ENCODE measurements at places on chromosomes 5 and 9.

DNA sequence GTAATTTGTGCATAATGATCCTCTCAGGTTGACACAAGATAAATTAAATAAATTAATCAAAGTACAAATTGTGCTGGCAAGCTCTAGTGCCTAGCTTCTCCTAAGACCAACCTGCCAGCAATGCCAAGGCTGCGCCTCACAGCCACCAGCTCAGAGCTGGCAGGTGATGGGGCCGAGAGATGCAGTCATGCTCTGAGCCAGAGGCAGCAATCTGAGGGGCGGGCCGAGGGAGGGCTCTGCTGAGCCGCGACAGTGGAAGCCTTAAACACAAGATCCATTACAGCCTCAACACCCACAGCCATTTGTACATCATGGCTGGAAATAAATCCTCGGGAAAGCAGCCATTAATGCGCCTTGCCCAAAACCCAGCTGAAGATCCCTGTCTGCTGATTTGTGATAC is 20.3 kb downstream of the MED27 start:
- DNase-seq: no peak

DNA sequence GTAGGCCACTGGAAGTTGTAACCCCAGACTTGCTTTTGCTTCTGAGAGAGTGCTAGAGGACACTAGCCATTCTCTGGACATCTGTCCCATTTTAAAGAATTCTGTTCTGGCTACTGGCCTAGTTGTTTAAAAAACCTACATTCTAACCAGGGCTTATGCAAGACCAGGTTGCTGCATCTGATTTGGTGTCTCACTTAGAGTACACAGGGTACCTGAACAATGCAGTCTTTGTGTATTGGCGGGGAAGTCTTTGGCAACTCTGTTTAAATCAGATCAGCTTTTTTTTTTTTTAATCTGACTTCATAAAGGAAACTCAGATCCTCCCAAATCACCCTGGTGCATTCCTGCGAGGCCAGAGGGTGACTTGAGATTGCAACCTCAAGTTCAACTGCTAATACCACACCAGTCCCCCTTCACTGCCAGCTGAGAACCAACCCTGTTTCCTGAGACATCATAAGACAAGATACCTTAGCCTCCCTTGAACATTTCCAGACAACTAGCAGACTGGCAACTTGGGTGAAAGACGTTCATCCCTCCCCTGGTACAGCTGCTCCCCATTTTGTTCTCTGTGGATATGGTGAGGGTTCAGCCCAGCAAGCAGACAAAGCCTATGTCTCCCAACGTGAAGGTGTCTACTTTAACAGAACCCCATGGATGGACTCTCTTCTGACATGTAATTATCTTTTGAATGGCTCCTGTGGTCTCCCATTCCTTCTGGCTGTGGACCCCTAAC is 27.0 kb downstream of the SKP1 start:
- DNase-seq: no peak

GRCh38 chr9:89464300-89464901 is 33.5 kb downstream of the SEMA4D start:
- no peak for DNase-seq

DNA sequence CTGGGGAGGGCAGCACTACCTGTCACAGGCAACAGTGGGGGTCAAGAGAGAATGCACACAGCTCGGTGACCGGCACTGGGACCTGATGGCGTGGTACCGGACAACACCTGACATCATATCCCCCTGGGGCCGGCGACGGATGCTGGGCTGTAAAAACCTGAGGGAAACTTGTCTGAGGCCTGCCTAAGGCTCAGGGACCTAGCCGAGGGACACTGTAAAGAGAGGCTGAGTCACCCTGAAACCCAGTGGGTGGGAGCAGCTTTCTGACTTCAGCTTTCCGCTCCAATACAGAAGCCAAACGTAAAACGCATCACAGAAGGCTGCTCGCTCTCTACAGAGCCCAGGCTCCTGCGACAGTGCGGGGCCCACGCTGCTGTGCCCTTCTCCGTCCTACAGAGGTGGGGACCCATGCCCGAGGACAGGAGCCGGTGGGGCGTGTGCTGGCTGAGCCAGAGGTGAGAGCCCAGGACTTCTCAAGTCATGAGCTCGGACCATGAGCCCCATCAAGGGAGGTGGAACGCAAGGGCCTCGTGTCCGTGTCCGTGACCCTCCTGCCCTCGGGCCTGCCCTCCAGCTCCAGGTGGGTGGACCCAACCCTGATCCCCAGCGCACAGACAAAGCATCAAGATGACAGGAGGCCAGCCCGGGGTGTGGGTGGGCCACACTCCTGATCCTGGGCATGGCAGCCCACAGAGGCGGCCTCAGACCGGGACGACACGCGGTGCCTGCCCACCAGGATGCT is 5.3 kb downstream of the RALGDS start:
- DNase-seq: no peak

DNA sequence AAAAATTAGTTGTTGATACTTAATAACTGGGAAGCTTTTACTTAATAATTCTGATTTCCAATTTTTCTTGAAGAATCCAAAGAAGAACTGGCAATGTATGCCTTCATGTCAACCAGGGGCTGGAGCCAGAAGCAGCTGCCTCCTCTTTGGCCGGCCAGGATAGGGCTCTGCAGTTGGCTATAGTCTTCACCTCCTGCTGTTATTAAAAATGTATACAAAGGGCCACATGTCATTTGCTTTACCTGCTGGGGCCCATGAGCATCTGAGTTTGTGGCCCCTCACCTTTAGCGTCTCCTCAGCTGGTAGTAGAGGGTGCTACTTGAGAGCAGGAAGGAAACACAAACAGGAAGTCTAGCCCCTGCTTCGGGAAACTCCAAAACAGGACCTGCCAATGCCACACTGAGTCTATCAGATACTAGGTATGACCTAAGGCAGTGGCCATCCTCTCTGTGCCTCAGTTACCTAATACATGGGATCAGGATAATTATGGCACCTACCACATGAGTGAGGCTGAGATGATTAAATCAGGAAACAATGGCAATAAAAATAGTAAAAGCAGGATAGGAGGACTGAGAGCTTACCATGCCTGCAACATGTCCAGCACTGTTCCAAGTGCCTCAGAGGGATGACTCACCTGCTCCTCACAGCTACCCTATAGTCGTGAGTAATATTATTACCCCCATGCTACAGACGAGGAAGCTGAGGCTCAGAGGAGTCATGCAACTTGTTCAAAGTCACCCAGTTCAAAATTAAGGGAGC is 21.3 kb downstream of the CCDC69 start:
- no peak for DNase-seq

DNA sequence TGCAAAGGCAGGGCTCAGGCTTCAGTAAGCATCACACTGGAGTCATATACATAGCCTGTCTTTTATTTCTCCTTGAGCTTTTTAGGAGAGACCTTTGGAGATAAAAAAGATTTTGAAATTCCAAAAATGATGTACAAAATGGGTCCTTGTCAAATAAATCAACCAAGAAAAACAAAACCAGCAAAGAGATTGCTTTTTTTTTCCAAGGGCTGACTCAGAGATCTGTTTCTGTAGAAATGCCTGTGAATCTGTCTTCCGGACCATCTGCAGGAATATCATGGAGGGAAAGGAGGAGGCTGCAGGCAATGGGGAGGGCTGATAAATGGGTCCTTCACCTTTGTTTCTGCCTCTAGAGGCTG is 77.4 kb downstream of the SLIT3 start:
- DNase-seq: no peak

DNA sequence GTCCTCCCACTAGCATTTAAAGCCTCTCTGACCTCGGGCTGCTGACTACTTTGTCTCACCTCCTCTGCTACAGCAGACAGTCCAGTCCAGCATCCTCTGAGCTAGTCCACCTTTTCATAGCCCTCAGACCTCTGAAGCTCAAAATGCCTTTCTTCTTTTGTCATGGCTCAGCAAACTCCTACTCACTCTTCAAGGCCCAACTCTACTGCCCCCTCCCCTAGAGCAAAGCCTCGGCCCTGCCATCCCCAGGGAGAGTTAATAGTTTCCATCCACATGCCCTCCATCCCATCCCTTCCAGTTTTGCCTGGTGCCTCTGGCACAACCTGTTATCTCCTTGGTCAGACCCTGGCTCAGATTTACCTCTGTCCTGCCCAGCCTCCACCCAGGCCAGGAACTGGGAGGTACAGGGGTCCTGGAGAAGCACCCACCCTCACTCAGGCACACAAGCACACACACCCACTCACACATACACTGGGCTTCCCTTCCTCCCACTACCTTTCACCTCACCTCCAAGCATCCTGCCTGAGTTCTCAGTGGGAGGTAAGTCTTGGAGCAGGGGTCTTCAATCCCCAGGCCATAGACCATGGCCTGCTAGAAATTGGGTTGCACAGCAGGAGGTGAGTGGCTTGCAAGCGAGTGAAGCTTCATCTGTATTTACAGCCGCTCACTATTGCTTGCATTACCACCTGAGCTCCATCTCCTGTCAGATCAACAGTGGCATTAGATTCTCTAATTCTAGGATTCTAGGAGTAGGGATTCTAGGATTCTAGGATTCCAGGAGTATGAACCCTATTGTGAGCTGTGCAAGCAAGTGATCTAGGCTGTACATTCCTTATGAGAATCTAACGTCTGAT is 18.1 kb downstream of the PDLIM4 start:
- no peak for DNase-seq

- no peak for DNase-seq
These were observed 203.6 kb downstream of the EDIL3 start for GRCh38 chr5:84181093-84181492.

GRCh38 chr5:152546493-152546892 is 141.4 kb upstream of the NMUR2 start:
- DNase-seq: no peak
